Stimulated activated CD4-positive, alpha-beta T cell treated with anti-CD3 and anti-CD28 coated beads, Interleukin-15, amount 100 ng/mL, for 1 hour (primary cell): ENCODE measurements at places on chromosomes 1 and 21.

DNA sequence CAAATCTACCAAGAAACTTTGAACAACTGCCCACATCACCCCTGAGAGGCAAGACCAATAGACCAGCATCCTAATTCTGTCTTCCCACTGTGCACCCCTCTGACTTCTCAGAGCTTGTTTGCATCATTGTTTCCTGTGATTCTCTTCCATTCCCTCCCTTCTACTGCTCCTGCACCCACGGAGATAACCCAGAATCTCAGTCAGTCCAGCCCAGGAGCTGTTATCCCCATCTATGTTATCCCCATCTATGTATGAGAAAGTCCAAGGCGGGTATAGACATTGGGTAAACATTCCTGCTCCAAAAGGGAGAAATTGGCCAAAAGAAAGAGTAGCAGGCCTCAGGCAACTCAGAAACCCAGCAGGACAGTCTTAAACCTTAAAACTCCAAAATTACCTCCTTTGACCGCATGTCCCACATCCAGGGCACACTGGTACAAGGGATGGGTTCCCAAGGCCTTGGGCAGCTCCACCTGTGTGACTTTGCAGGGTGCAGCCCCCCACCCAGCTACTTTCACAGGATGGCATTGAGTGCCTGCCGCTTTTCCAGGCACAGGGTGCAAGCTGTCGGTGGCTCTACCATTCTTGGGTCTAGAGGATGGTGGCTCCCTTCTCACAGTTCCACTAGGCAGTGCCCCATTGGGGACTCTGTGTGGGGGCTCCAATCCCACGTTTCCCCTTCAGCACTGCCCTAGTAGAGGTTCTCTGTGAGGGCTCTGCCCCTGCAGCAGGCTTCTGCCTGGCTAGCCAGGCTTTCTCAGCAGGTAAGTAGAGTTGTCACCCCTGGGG is 414.8 kb downstream of the NPHP4 start:
- no peak for DNase-seq

DNA sequence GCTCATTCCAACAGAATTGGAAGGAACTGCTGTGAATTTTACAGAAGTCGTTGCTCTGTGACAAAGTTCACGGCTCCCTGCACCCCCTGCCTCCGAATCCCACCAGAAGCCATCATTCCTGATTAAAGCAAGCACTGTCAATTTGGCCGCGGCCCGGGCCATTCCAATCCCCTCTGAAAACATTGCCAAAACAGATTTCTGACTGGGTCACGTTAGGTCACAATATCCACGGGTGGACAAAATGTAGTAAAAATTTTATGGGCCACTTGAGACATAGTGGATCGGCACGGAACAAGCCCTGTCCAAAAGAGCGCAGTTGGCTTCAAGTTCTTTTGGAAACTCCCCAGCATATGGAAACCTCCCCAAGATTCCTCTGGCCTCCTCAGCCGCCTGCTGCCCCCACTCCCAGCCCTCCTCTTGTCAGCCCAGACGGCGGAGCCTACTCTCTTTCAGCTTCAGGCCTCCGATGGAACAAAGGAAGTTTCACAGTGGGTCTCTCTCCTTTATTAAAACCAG is 67.2 kb upstream of the IFNAR2 start:
- no peak for DNase-seq

- DNase-seq, result no peak
Observed at GRCh38 chr21:27219068-27219467, 252.2 kb upstream of the ADAMTS5 start.

DNA sequence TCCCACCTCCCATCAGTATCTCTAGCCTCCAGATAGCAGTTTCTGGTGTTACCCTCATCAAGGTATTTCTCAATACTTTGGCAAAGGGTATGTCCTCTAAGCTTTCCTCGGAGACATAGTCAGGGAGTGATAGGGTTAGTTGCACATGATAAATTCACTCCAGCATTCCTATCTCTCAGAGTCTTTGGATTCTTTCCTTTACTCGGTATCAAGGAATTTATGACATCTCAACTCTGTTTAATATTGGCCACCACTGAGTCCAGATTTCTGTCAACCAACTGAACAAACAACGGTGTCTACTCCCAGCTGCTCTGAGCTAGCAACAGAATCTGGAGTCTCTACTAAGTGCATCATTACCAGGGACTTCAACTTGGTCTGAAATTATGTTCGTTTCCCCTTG is 233.4 kb downstream of the TM2D1 start:
- no peak for DNase-seq

- DNase-seq, result no peak
Observed at GRCh38 chr1:48540587-48540986, 68.6 kb upstream of the SPATA6 start.

DNA sequence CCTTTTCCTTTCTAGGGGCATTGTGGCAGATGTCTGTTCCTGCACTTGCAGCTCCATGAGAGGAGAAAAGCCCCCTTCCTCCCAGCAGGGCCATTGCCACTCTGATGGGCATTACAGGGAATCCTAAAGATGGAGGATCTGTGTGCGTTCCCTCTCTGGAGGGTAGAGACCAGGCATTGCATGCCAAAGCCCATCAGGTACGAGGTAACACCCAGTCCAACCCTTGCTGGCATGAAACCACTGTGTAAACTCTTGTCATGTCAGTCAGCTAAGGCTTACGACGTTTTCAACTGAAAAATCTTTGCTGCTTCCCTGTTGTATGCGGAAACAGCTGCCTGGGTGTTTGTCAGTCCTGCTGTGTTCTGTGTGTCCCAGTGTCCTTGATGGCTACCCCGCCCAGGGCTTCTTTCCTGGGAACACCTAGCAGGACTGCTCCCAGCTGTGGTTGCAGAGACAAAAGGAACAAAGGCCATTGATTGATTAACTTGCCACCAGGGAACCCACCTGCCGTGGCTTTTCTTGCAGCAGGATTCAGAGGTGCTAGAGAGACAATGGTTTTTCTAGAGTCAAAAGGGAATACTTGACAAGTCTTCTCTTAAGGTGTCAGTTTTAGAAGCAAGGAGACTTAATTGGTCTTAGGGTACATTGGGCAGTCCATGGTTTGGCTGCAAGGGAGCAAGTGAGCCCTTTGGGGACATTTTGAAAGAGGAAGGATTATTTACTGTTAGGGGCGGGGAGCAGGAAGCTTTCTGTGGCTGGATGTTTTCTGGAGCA is 24.6 kb downstream of the B3GALT5 start:
- DNase-seq, result no peak

- no peak for DNase-seq
Observed at GRCh38 chr1:36778740-36779139, 255.6 kb downstream of the GRIK3 start.

DNA sequence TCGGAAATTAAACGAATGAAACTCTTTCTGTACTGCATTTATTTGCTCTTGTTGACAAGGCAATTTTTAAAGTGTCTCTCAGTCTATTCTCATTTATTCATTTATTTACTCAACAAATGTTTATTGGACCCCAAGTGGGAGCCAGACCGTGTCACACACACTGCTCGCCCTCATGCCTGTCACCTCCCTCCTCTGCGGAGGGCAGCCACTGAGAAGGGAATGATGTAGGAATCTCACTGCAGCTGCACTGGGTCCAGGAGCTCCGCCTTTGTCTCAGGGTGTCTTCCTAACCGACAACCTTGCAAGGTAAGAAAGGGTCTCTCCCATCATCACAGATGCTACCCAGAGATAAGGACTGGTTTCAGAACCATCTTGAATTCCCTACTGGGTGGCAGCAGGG is 14.1 kb upstream of the KLHDC7A start:
- DNase-seq, result no peak

DNA sequence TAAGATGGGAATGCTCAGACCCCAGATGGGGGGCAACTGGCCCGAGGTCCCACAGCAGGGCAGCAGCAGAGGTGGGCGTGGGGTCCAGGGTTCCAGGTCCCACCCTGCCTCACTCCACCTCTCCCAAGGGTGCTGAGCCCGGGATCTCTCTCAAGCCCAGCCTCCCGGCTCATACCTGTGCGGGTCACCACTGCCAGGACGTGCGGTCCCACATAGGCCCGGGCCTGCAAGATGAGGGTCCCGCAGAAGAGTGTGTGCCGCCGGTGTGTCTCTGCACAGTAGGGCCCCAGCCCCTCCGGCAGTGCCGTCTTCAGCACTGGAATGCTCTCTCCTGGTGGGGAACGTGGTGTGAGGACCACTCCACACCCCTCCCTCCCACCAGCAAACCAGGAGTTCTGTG is 14.9 kb downstream of the ATP13A2 start:
- DNase-seq, result no peak

GRCh38 chr1:228281631-228282328 is 73.9 kb downstream of the OBSCN start:
- no peak for DNase-seq

DNA sequence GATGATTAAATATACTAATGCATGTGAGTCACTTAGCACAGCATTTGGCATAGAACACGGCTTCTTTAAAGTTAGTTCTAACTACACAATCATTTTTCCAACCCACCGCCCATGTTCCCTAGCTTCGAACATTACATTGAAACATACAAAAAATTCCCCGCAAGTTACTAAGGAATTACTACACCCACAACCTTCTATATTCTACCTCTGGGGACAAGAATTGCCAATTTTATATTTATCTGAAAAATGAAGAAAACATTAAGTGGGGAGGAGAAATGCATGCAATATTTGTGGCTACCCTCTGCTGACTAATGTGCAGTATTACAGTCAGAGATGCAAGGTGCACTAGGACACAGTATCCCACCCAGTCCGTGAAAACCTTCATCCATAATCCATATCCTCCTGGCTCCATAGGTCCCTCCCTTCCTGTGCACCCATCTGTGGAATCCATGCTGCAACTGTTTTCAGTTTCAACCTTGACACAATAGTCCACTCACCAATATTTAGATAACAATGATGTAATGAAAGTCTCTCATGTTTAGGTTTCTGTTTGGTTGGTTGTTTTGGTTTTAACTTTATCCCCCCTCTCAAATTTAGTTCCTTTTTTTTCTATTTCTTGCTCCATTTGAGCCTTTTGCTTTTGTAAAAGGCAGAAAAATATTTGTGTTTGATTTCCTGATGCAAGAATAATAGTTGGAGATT is 31.6 kb downstream of the RGS5 start:
- DNase-seq, result no peak

- DNase-seq, result no peak
Observed at GRCh38 chr1:212487774-212488435, 55.2 kb downstream of the NENF start.

GRCh38 chr1:201999625-202000238 is 10.7 kb upstream of the ELF3 start:
- DNase-seq, result no peak

- DNase-seq, result no peak
Observed at GRCh38 chr1:31414980-31415370, 2.0 kb downstream of the SERINC2 start.

- DNase-seq, result no peak
Observed at GRCh38 chr1:119266858-119267257, 101.7 kb upstream of the HAO2 start.

DNA sequence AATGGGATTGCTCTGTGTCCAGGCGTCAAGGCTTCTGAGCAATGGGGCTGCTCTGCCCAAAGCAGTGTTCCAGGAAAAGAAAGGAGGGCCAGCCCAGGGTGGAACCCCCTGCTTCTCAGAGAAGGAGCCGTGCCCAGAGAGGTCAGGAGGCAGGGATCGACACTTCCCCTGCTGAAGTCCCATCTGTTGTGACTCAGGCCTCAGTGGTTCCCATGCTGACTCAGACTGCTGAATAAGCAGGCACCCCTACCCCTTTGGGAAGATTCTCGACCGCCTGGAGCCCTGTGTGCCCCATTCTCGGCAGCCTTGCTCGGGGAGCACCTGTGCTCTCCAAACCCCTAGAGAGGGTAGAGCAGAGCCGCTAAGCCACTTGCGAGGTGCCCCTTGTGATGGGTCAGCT is 23.9 kb downstream of the PKP1 start:
- no peak for DNase-seq

DNA sequence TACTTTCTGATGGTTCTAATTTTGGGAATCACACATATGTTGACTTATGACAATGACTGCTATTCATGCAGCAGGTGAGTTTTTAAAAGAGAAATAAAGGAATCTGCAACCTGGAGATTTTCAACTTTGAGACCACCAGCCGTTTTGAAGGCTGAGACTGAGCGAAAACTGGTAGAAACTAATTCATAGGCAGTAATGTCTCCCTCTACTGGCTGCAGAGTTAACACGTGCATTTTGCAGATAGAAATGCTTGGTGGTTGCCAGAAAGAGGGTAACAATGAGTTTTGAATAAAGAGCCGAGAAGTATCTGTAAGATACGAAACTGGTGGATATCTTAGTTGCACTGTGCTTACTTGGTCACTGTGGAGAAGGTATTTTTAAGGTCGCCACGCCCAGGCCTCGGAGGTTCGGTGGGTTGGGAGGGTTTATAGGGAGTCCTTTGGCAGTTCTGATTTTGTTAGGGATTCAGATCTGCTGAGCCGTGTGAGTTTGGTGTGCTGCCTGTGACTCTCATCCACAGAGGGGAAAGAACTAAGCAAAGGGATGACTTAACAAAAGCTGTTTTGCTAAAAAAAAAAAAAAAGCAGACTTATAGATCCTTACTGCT is 83.0 kb downstream of the RYR2 start:
- DNase-seq, result no peak

DNA sequence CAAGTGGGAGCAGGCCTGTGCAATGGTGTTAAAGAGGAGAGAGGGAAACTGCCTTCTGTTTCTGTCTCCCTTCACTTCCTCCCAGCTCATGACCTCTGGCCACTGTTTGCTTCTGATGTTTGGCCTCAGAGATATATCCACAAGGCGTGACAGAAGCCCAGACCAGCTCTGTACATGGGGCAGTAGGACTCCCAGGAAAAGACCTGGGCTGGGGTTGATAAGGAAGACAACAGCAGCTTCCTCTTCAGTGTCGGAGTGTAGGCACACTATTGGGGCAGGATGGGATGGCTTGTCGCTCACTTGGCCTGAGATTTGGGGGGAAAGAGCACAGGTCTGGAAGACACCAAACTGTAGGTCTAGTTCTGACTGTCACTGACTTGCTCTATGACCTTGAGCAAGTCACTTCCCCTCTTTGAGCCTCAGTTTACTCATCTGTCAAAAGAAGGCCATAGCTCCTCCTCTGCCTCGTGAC is 67.8 kb upstream of the KLHDC7A start:
- DNase-seq, result no peak

DNA sequence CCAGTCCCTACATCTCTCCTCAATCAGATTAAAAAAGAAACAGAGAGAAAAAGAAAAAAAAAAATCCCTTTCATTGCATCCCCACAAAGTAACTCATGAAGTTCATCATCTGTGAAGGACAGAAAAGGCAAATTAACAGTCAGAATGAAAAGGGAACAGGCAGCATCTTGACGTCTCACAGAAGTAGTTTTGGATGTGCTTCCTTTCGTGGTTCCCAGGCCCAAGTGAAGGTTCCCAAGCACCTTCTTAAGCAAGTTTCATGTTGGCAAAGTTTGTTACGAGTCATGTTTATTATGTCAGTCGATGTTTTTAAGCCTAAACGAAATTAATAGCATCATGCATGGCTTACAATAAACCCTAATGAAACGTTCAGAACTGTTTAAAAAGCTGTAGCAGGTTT is 475.2 kb downstream of the SETD4 start:
- DNase-seq, result no peak

GRCh38 chr21:38311765-38312164 is 55.0 kb downstream of the KCNJ15 start:
- no peak for DNase-seq

GRCh38 chr1:197683895-197684553 is 91.3 kb downstream of the DENND1B start:
- no peak for DNase-seq

GRCh38 chr1:88888750-88889149 is 2.6 kb downstream of the GTF2B start:
- no peak for DNase-seq
